ENCODE measurements at places on chromosomes 1 and 21.

DNA sequence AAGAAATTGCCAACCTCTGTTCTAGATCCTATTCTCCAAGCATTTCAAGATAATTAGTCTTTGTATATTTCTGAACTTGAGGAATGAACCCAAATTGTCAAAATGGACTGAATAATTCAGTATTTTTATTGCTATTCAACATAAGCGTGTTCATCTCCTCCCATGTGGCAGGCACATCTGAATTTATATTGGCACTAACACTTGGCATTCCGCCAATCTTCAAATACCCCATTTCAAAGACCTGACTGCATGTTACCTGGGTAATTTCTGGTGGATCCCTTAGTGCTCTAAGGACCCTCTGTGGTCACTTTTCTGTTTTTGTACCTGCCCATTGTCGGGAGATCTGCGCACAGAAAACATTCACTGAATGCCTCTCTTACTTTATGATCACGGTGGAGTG lies 66.6 kb downstream of the BACE2 start:
- no peaks in the 10 kb centered on the region for H3K4me1 ChIP-seq
- no peak for DNase-seq
- no peak overlapping the region for H3K4me3 ChIP-seq
- H3K27me3 ChIP-seq: no peaks in the 10 kb centered on the region
- no peaks in the 10 kb centered on the region for H3K36me3 ChIP-seq
- no peak overlapping the region for H3K27ac ChIP-seq

DNA sequence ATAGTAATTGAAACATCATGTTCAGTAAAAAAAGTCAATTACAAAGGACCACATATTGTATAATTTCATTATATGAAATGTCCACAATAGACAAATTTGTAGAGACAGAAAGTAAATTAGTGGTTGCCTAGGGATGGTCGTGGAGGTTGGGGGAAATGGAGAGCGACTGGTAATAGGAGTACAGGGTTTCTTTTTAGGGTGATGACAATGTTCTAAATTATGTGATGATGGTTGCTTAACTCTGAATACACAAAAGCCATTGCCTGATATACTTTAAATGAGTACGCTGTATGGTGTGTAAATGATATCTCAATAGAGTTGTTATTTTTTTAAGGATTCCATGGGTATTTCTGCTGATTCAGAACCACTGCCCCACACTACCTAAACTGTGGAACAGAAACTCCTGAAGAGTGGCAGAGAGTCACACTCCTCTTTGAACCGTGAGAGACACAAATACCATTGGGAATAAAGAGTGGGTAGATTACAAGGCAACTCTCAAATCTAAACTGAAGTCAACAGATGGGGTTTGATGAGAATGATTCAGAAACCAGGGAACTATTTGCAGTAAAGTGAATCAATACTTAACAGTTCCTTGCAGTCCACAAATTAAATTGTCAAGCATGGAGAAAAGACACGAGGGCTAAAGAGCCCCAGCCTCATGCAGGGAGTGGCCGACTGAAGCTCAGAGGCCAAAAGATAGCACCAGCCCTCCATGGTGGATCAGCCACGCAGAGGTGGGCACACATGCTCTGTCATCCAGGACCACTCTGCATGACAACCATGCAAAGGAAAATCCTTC lies 118.0 kb downstream of the CAPN8 start:
- no peaks in the 10 kb centered on the region for H3K36me3 ChIP-seq
- no peaks in the 10 kb centered on the region for H3K27me3 ChIP-seq
- H3K27ac ChIP-seq: no peak overlapping the region
- no peak for DNase-seq
- H3K4me3 ChIP-seq: no peak overlapping the region

GRCh38 chr1:40392221-40392620 lies 18.7 kb downstream of the SMAP2 start:
- peaks cover 69% of the 10 kb centered on the region for H3K4me1 ChIP-seq
- H3K36me3 ChIP-seq: no peaks in the 10 kb centered on the region
- peak overlapping the region; percentile 78 for H3K27ac ChIP-seq
- no peaks in the 10 kb centered on the region for H3K27me3 ChIP-seq
- no peak overlapping the region for H3K4me3 ChIP-seq
- DNase-seq: no peak

GRCh38 chr1:173823781-173824314 lies 625 bp upstream of the DARS2 start:
- no peaks in the 10 kb centered on the region for H3K36me3 ChIP-seq
- peak overlapping the region; percentile 54 for H3K4me3 ChIP-seq
- H3K27me3 ChIP-seq: no peaks in the 10 kb centered on the region
- DNase-seq: no peak
- H3K27ac ChIP-seq: peak overlapping the region; percentile 87

DNA sequence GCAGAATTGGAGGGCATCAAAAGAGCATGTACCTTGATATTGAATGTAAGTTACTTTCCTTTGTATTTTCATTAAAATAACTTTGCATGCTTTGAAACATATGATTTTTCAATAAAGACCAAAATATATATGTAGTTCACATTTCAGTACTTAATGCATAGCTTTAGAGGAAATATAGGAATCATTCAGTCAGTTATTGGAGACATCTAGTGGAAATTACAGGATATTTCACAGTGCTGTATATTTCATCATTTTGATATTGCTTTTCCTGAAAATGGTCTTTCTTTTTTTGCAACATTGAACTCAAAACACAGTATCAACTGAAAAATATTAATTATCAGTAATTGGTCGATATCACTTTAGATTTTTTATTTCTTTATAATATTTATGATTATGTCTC lies 375.8 kb downstream of the NCAM2 start:
- H3K4me1 ChIP-seq: no peaks in the 10 kb centered on the region
- no peaks in the 10 kb centered on the region for H3K36me3 ChIP-seq
- H3K4me3 ChIP-seq: no peak overlapping the region
- no peak overlapping the region for H3K27ac ChIP-seq
- no peak for DNase-seq

DNA sequence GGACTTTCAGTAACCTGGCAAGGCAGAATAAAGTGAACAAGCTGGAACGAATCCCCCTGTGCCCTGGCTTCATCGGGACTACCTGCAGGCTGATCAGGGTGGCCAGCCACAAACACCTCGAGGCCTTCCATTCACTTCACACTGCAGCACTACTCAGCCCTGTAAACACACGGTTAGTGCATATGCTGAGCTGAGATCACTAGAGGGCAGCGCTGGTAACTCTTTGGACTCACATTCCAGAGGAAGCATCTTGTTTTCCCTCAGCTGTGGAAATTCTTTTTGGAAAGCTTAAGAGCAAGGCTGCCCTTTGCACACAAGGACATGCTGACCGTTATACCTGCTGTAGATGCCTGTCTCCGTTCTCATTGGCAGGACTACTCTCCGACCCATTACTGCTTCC lies 32.1 kb downstream of the PCSK9 start:
- H3K4me1 ChIP-seq: no peaks in the 10 kb centered on the region
- no peak overlapping the region for H3K4me3 ChIP-seq
- no peak for DNase-seq
- H3K36me3 ChIP-seq: peaks cover 21% of the 10 kb centered on the region

DNA sequence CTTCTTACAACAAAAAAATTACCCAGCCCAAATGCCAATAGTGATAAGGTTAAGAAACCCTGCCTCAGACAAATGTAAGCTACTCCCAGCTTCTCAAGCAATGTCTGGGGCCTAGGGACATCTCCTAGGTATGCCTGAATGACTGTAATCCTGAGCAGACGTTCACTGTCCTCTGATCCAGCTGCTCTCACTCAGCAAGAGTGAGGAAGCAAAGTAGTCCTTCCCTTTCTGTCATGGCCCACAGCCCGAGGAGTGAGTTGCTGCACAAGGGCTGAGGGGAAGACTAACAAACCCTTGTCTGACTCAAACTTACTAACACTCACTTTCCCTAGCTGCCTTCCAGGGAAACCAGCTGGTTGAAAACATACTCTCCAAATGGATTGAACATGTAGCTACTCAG lies 124.9 kb upstream of the TNFSF4 start:
- no peak for DNase-seq
- no peaks in the 10 kb centered on the region for H3K4me1 ChIP-seq
- H3K4me3 ChIP-seq: no peak overlapping the region
- no peaks in the 10 kb centered on the region for H3K27me3 ChIP-seq

DNA sequence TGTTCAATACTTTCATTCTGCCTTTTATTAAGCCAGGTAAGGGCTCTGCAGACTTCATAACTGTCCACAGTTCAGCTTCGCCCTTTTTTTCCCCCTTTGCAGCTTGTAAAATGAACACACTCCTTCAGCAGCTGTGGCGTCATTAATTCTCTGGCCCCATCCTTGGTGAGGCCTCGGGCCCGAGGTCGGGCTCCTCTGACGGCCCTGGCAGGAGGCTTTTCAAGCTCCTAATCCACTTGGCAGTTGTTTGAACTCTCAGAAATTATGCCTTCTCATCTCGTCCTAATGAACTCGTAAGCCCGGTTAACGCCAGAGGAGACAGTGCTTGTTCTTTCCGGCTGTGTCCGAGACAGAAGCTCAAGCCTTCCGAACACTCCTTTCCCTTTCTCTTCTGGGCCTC lies 18.1 kb upstream of the EPHA8 start:
- H3K4me1 ChIP-seq: no peaks in the 10 kb centered on the region
- no peak for DNase-seq
- H3K27ac ChIP-seq: no peak overlapping the region
- peaks cover 74% of the 10 kb centered on the region for H3K27me3 ChIP-seq
- H3K36me3 ChIP-seq: no peaks in the 10 kb centered on the region

DNA sequence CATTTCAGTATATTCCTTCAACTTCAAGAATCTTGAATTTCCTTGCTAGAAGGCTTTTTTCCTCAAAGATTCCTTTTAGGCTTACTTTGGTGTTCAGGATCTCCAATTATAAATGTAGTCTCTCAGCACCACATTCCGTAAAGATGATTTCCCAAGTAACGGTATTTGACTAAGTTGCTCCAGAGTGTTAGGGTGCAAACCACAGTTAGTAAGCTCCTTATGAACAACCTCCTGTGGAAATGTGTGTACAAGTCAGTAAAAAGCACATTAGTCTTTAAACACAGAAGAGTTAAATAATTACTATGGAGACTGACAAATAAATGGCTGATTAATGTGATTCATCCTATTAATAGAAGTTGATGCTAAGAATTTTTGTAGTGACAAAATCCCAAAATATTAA lies 10.3 kb downstream of the DONSON start:
- H3K27me3 ChIP-seq: no peaks in the 10 kb centered on the region
- H3K4me3 ChIP-seq: no peak overlapping the region
- H3K36me3 ChIP-seq: peaks cover 17% of the 10 kb centered on the region
- H3K27ac ChIP-seq: no peak overlapping the region

GRCh38 chr1:190373705-190374336 lies 103.8 kb downstream of the BRINP3 start:
- no peak overlapping the region for H3K4me3 ChIP-seq
- no peaks in the 10 kb centered on the region for H3K27me3 ChIP-seq
- no peak for DNase-seq
- no peak overlapping the region for H3K27ac ChIP-seq

- no peak for DNase-seq
- no peak overlapping the region for H3K4me3 ChIP-seq
- H3K27me3 ChIP-seq: peaks cover 12% of the 10 kb centered on the region
- peak overlapping the region; percentile 88 for H3K27ac ChIP-seq
- H3K4me1 ChIP-seq: peaks cover 26% of the 10 kb centered on the region
Measured at GRCh38 chr1:17544776-17545350, 5.4 kb downstream of the ARHGEF10L start.

GRCh38 chr1:183276386-183277080 lies 90.5 kb downstream of the LAMC2 start:
- no peak overlapping the region for H3K4me3 ChIP-seq
- no peaks in the 10 kb centered on the region for H3K27me3 ChIP-seq
- H3K4me1 ChIP-seq: peaks cover 26% of the 10 kb centered on the region
- no peak overlapping the region for H3K27ac ChIP-seq
- DNase-seq: no peak

DNA sequence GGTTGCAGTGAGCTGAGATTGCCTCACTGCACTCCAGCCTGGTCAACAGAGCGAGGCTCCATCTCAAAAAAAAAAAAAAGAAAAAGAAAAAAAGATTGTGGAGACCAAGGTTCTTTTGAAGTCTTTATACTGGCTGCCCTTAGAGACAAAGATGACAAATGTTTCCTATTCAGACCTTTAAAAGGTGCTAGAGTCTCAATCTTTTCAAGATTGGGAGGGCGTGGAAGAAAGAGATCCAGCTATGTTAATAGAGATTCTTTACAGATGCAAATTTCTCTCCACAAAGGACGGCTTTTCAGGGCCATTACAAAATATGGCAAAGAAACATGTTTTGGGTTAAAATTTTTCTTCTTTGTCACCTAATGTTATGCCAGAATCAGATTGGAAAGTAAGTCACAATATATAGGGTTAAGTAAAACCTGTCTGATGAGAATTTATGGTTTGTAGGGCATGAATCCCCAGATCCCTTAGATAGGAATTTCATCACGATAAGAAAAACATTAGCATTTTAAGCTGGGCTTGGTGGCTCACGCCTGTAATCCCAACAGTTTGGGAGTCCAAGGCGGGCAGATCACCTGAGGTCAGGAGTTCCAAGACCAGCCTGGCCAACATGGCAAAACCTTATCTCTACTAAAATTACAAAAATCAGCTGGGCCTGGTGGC lies 13.0 kb upstream of the MORC3 start:
- DNase-seq: no peak
- no peak overlapping the region for H3K4me3 ChIP-seq
- H3K27ac ChIP-seq: no peak overlapping the region
- H3K36me3 ChIP-seq: no peaks in the 10 kb centered on the region
- H3K27me3 ChIP-seq: no peaks in the 10 kb centered on the region

- peaks cover 26% of the 10 kb centered on the region for H3K4me1 ChIP-seq
- DNase-seq: no peak
- peaks cover 9% of the 10 kb centered on the region for H3K27me3 ChIP-seq
Measured at GRCh38 chr1:40316595-40317393, at the start of gene COL9A2. Gene COL9A2 (minus strand): TSS chr1:40317286. CDS start chr1:40317197, 89 bp downstream.

DNA sequence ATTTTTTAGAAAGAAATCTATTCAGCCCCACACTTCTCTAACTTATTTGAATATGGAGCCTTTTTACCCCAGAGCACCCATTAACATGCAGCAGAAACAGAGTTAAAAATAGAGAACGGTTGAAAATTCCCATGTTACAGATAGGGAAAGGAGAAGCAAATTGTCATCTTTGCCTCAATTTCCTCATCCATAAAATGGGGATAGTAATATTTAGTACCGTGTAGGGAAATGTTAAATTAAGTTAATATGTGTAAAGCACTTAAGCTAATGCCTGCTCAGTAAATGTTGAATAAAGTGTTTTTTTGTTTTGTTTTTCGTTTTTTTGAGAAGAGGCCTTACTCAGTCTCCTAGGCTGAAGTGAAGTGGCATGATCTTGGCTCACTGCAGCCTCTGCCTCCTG lies 50.3 kb downstream of the NAV1 start:
- H3K4me1 ChIP-seq: peaks cover 32% of the 10 kb centered on the region
- no peaks in the 10 kb centered on the region for H3K27me3 ChIP-seq
- no peaks in the 10 kb centered on the region for H3K36me3 ChIP-seq
- no peak overlapping the region for H3K4me3 ChIP-seq
- H3K27ac ChIP-seq: no peak overlapping the region

DNA sequence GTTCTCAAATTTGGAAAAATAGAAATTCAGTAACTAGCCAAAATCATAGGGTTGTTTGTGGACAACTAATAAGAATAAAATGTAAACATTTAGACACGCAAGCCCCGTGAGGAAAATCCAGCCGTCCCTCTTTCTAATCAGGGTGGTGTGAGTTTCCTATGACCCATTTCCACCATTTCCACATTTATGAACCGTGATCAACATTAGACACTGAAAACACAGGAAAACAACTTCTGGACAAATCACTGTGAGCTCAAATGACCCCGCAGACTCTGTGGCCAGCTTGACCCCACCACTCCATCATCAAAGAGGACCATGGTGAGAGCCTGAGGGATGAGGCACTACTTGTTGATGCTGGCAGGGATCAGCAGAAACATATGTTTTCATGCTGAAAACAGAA lies 101.0 kb downstream of the SIM2 start:
- H3K27me3 ChIP-seq: no peaks in the 10 kb centered on the region
- no peak overlapping the region for H3K27ac ChIP-seq
- H3K36me3 ChIP-seq: no peaks in the 10 kb centered on the region
- H3K4me1 ChIP-seq: peaks cover 7% of the 10 kb centered on the region

Data from esophagus squamous epithelium (tissue), 5 donors.